ENCODE measurements at places on chromosomes 2 and 18. TPM values are rescaled to one million over a fixed set of nuclear protein-coding genes. Genes with fewer than 3 reads are reported as not detected.

The FSHR gene
- not detected for total RNA-seq

The EML6 gene
- total RNA-seq: 1.2 TPM

The ABHD1 gene
- total RNA-seq: 1.9 TPM

The L3MBTL4 gene
- total RNA-seq: not detected

The FAP gene
- total RNA-seq: not detected

The DHRS9 gene
- 3.2 TPM for total RNA-seq

The TCF7L1 gene
- 7.2 TPM for total RNA-seq

The CFC1 gene
- total RNA-seq: not detected

The TACR1 gene
- total RNA-seq: 0.09 TPM

The TPO gene
- total RNA-seq: 0.15 TPM

The GLI2 gene
- 18.5 TPM for total RNA-seq

The SERPINB2 gene
- total RNA-seq: not detected

The IL36RN gene
- total RNA-seq: 0.06 TPM

Measured in A549 treated with CpdA at 1 μM for 4 hours (cell line).